ENCODE measurements at places on chromosomes 2 and 18.
A peak's percentile ranks its signal among the peaks of the same experiment; 100 is the strongest.

GRCh38 chr18:52950155-52950554 lies 610.2 kb downstream of the DCC start:
- peak; percentile 25 for DNase-seq

DNA sequence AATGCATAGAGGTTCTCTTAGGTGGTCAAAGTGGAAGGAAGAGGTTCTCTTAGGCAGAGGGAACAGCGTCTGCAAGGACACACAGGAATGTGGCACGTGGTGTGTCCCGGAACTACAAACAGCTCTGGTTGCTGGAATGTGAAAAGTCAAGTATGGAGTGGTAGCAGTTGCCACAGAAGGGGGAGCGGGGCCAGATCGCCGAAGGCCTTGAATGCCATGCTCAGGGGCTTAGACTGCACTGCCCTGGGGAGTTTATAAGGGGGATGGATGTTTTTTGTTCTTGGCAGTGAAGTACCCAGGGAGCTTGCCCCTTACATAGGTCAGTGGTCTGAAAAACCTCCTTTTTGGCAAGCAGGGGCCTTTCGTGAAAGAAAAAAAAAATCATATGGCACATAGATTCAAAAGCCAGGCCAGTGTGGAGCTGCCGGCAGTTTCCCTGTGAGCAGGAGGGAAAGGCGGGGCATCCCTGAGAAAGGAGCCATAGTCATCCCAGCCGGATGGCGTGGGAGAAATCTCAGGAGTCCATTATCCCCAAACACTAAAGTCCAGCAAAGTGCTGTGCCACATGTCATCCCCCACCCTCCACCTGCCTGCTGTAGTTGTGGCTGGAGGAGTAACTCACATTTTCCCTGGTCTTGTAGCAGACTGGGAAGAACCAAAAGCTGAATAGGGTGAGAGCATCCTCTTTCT lies 45.4 kb downstream of the GORASP2 start:
- DNase-seq: peak; percentile 22

DNA sequence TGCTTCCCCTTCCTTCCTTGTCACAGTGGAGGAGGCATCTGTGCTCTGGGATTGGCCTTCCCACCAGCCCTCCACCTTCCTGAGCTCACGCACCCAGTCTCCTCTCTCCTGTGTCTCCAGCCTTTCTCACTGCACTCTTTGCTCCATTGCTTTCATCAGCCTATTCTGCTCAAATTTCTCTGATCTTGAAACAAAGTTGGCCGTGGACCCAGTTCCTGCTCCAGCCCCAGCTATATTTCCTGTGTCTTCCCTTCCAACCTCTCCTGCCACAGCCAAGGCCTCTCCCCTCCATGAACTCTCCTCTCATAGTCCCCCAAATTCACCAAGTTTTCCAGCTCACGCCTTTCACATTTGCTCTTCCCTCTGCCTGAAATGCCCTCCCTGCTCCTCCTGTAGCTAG lies 226.6 kb upstream of the AGAP1 start:
- DNase-seq: no peak

GRCh38 chr2:170369228-170369627 lies 191.3 kb downstream of the MYO3B start:
- DNase-seq: no peak

DNA sequence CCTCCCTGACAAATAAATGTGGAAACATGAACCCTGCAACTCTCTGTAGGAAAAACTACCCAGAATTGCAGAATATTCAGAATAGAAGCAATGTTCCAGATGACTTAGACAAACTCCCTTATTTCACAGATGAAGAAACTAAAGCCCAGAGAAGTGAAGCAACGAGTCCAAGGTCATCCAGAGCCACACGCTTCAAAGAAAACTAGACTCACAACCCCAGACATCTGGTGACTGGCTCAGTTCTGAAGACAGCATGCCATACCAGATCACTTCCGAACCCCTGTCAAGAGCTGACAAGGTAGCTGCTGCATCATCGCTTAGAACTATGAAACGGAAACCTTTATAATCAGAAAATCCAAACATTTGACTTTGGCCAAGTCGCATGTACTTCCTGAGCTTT lies 101.3 kb downstream of the PID1 start:
- DNase-seq: no peak

- DNase-seq: no peak
Observed at GRCh38 chr2:48712151-48712550, 43.4 kb downstream of the LHCGR start.

- DNase-seq: no peak
Observed at GRCh38 chr18:8938817-8939216, 163.7 kb upstream of the NDUFV2 start.

GRCh38 chr18:37450434-37451132 lies 115.0 kb downstream of the CELF4 start:
- no peak for DNase-seq

DNA sequence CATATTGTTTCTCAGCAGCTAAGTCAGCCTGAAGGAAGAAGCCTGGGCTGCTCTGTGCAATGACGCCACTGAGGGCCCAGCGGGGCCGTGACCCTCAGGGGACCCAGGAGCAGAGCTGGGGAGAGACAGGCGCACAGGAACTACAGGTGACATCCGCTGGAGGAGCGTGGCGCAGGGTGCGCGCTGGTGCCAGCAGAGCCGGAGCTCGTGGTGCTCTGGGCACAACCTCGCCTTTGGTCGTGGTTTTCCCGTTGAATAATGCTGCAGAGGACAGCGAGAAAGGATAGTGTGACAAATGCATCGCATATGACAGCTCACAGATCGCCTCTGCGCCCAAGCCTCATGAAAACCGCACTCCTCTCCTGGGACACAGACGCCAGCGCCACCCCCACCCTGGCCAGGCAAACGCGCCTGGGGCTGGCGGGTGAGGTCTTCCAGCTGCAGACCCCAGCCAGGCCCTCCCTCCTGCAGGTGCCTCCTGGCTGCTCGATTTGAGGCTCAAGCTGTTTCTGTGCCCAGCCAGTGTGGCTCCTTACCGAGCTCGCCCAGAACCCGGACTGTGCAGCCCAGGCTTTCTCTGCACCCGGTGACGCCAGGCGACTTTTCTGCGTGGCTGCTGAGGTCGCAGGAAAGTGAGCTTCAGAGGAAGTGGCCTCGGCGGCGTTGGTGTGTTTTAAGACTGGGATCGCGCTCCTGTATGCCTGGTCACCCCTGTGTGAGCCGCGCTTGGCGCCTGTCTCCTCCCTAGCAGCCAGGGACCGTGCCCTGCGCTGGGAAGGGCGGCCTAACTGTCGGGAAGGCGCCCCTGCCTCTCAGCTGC lies 583.1 kb upstream of the HS6ST1 start:
- DNase-seq: no peak

- DNase-seq: no peak
Observed at GRCh38 chr18:24262087-24262486, 123.2 kb downstream of the CABYR start.

DNA sequence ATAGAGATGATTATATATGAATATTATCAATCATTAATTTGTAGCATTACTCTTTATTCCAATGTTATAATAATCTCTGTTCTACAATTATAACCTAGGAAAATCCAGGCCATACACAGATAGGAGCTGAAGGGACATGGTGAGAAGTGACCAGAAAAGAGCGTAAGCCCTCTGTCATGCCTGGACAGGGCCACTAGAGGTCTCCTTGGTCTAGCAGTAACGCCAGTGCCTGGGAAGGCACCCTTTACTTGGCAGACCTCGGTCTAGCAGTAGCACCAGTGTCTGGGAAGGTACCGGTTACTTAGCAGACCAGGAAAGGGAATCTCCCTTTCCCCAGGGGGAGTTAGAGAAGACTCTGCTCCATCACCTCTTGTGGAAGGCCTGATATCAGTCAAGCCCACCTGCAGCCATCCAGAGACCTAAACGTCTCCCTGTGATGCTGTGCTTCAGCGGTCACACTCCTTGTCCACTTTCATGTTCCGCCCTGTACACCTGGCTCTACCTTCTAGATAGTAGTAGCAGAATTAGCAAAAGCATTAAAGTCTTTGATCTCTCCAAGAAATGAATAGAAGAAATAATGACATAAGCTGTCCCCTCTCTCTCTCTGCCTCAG lies 447.5 kb upstream of the FSIP2 start:
- peak; percentile 71 for DNase-seq

Measured in MCF 10A (cell line).